Fibroblast of pulmonary artery (primary cell): ENCODE measurements at places on chromosomes 1 and 21.

DNA sequence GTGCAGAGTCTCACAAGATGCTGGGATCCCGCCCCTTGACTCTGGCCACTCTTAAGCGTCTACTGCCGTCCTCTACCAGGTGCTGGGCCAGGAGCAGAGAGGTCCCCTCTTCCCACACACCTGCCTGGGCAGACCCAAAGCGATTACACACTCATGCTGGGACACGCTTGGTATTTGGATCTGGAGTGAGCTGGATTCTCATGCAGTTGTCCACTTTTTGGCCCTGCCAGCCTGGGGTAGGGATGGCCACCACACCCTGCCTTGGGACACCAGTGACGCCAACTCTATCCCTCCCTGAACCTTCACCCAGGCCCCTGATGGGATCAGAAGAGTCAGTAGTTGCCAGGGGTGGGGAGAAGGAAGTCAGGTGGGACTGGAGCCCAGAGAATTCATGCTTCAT, 28.6 kb downstream of the ITPKB start:
- no peak for DNase-seq

GRCh38 chr1:224733027-224733911, 117.2 kb downstream of the CNIH3 start:
- peak; percentile 58 for DNase-seq

- DNase-seq: no peak
Observed at GRCh38 chr1:230337266-230337665, 88.9 kb downstream of the PGBD5 start.

GRCh38 chr1:75745276-75745675, 20.8 kb downstream of the ACADM start:
- no peak for DNase-seq

GRCh38 chr1:55869065-55869464, 653.9 kb upstream of the USP24 start:
- peak; percentile 18 for DNase-seq

DNA sequence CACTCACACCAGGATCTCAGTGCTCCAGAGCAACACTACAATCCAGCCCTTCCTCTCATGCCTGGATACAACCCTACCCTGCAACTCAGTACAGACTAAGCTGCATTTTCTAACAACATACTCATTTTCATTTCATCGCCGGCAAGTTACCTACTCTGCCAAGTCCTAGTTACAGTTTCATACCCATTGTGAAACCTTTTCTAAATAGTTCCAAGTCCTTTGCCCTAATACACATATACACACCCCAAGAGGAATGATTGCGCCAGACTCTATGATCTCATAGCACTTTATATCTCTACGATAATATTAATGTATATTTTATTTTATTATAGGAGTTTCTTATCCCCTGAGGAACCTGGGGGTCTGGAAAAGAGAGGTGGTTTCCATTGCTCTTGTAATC, 122.4 kb downstream of the LMX1A start:
- no peak for DNase-seq

- DNase-seq: no peak
Observed at GRCh38 chr21:32338209-32338921, 39.7 kb downstream of the MRAP start.
